Hematopoietic multipotent progenitor cell treated with erythropoietin and hydrocortisone succinate and interleukin-3 and kit ligand, for 8 days (in vitro differentiated cells): ENCODE measurements at places on chromosomes 6 and 20.

DNA sequence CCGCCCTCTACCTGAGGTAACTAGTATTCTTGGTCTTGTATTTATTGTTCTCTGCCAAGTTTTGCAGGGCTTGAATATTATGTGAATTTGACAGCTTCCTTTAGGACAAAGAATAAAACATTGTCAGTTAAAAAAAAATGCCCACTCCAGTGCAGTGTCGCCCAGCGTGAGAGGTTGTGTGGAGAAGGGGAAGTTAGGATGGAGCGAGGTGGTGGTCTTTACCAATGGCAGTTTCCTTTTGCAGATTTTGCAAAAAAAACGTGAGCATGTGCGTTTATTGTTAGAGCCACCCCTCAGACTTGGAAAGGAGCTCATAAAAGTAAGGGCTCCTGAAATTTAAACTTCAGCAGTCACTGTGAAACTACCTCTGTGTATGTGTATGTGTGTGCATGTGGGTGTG lies 28.3 kb downstream of the UST start:
- no peak for DNase-seq

DNA sequence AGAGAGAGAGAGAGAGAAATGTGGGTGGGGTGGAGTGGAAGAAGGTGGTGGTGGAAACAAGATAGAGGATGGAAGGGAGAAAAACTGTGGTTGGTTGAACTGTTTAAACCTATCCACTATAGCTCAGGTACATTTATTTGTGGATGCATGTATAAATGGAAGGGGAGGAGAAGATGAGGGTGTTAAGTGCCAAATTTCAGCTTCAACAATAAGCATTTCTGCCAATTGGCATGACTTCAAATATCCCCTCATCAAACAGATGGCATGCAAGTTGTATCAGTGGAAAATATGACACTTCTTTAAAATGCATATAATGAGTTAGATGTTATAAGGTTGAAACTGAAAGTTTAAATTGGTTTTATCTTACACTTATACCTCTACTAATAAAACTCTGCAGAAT lies 216.1 kb downstream of the LMBRD1 start:
- no peak for DNase-seq

DNA sequence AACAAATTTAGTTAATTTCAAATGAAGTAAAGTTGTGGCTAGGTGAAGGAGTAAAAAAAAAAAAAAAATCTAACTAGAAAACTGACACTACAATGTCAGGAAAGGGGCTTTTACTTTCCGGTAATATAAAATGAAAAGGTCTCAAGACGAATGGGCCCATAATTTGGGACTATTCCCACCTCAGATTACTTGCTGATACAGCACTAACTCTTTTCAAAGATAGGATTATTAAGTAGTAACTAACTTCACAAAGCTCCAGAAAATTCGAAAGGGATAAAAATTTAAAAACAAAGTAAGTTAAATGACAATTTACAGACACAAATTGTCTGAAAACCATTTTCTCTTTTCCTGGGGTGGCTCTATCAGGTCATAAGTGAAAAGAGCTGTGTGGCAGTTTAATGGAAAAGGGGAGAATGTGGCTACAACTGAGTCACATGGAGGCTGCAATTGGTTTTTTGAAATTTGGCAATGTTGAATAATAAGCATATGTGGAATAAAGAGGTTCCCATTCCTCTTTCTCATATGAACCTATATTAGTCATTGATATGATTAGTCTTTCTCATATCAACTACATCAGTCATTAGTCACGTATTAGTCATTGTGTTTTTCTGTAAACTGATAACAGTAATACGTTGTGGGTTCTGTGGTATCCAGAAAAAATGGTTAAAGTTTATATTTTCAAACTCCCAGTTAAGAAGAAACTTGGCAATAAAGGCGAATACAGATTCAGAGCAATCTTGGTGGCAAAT lies 78.0 kb downstream of the RWDD2A start:
- DNase-seq, result peak; percentile 2

DNA sequence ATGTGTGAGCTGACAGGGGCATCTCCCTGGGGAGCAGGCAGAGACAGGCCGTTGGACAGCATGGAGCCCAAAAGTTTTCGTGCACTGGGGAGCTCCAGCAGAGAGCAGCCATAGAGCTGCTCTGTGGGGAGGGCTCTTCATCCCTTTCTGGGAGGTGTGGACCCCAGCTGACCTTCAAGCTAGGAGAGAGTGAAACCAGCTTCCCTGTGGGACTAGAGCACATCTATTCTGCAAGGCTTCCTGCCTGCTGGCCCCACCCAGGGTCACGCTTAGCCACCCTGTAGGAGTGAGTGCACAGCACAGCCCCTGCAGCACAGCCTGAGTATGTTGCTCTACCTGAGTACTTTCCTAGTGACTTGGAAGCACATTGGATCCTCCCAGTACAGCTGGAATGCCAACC lies 183.3 kb downstream of the BCKDHB start:
- DNase-seq, result no peak

- no peak for DNase-seq
Measured at GRCh38 chr6:106783640-106784566, 154.5 kb downstream of the QRSL1 start.

- DNase-seq, result no peak
Measured at GRCh38 chr6:16434885-16435284, 196.5 kb downstream of the GMPR start.

DNA sequence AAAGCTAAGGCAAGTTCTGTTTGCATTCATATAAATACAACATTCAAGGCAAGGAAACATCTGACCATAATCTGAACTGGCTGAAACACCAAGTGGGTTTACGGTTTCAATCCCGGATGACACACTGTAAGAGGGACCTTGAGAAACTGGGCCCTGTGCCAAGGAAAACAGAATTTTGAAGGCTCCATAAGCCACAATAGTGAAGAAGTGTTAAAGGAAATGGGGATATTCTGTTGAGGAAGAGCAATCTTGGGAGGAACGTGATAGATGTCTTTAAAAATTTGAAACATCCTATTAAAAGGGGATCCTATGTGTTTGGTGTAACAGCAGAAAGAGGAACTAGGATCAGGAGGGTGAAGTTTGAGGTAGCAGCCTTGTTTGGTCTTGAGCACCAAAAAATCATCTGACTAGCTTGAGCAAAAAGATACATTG lies 82.4 kb upstream of the TAB2 start:
- DNase-seq, result no peak

DNA sequence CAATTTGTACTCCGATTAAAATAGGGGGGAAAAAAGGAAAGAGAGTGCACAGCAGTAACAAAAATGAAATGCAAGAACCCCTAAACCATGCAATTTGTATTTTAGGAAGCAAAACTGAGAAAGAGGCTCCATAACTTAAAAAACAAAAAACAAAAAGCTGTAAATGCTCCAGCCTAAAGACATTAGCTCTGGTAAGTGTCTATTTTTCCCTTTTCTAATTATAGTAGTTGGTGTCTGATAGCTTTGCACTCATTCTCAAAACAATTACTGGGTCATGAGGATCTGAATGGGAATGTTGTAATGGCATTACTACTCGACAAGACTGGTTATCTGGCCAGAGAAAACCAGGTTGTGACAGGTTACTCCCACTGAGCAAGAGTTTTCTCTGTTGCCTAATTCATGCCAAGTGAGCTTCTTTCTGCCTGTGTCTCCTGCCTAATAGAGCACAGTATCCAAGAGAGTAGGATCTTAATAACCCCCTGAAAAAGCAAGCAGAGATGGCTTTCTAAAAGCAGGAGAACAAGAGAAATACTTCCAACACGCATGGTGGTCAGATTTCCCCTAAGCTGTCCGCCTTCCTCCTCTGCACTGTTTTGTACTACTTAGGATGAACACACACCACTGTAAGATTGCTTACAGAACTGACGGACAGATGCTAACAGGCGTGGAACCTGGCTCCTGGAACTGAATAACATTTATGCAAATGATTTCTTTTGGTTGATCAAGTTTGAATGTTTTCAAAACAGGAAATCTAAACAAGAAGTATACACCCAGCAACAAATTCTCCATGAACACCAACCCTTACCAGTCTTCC lies 86.4 kb downstream of the FKBP5 start:
- no peak for DNase-seq
